Right renal cortex interstitium (tissue), 3 donors: ENCODE measurements at places on chromosomes 7 and 10.

DNA sequence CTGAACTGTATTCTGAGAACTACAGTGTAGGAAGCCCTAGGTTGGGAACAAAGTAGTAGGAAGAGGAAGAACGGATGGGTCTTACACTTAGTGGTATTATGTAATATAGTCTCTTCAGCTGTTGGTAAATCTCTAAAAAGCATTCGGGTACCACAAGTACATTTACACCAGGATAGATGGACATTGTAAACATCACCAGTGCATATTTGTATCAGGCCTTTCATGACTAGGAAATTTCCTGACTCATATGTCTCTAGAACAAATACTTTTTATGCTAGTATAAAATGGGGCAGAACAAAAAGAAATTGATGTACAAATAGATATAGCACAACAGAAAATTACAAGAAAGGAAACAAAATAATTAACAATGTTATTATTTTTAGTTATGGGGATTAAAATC, 21.5 kb upstream of the OR6B1 start:
- DNase-seq = no peak

DNA sequence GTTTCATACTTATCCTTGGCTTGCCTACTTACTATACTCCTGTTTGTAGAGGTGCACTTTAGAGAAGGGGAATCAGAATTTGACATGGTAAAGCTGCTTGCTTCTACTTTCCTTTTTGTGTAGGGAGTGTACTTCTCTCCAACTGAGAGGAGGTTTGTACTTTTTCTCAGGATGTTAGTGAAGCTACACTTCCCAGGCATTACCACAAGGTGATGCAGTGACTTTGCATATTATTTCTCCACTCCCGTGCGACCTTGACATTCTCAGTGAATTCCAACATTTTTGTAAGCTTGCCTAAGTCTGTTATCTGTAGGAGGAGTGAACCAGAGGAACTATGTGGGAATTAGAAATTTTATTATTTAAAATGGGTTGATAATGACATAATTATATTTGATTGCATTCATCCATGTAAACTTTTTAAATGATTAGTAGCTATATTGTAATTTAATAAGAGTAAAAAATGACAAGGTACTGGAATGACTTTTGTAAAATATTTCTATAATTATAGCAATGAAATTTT, 5.2 kb downstream of the TAX1BP1 start:
- DNase-seq = no peak

DNA sequence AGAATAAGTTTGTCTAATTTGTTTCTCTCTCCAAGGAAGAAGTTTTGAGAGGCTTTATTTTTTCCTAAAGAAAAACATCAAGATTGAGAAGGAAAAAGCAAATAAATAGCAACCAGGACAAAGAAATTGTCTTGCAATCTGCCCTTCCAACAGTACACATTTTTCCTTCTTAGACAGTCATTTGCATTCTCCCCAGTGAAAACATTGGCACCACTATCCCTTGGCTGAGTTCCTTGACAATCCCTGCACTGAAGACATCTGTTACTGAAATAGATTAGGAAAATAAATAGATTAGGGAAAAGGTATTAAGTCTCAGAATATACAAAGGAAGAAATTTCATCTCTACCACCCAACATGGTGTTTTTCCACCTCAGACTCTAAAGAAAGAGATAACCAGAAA, 12.2 kb upstream of the TMEM243 start:
- DNase-seq = no peak

DNA sequence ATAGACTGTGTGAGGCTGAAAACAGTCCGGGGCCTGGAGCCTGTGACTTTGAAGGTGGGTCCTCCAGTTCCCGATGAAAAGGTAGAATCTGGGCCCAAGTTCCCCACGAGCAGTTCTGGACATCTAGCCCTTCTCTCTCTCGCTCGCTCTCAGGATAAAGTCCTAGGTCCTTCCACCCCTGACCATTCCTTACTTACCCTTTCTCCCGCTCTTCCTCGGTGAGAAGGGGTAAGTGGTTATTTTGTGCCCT, 713 bp downstream of the IMMP2L start:
- DNase-seq = no peak

DNA sequence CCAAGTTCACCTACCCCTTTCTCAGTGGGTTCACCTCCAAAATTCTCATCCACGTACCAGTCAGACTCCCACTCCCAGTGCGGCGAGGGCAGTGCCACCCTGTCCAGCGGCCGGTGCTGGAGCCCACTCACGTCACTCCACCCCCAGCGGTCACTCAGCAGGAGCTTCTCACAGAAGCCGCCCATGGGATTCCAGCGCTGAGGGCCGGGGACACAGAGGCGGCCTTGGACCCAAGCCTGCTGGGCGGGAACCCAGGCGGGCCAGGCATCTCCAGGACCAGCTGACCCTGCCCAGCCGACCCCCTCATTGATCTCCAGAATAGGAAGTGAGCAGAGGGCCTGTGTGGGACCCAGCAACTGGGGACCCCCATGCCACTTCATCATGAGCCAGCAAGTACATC, 7.2 kb downstream of the TECPR1 start:
- DNase-seq = no peak

- no peak for DNase-seq
Observed at GRCh38 chr7:132655131-132655727, 79.0 kb upstream of the PLXNA4 start.

GRCh38 chr7:150914196-150914595, 61.9 kb downstream of the AOC1 start:
- DNase-seq = no peak

DNA sequence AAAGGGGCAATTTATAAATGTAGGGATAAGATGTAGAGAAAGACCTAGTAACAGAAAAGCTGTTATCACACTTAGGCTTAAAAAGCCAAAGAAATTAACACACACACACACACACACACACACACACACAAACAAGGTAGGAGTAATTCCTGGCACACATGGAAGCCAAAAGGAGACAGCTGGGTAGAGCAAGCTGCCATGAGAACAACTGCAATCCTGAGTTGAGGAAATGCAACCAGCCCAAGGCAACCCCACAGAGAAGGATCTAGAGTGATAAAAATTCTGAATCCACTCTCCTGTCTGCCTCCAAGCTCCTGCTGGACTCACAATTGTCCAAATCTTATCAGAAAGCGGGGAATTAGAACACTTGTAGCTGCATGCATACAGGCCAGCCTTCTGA, 229.1 kb upstream of the DGKB start:
- no peak for DNase-seq

DNA sequence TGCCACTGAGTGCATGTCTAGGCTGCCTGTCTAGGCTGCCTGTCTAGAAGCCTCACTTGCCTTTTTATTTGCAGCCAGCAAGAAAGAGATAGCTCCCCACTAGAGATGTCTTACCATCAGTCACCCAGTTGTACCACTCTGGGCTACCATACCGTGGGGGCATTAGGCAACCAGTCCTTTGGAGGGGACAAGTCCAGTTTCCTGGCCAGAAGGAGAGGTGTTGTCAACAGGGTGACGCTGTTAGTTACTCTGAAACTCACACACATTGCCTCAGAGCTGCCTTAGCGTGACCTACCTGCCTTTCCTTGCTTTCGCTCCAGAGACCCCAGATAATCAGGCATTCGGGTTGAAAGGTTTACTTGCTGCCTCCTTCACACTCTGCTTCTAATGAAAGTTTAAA, 155.4 kb downstream of the CELF2 start:
- no peak for DNase-seq

DNA sequence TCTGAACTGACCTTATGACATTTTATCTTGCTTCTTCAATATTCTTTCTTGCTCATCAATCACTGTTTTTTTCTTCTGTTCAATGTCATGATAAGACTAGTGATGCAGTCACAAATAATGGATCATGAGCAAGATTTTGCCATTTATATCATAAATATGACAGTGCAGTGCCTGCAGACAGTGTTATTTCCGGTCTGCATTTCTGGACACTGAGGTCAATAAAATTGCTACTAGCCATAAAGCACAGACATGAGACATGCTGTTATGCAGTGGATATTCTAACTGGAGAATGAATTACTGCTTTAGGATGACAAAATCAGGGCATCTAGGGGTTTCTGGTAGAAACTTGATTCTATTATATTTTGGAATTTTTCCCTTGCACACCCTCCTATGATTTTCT, 1509.7 kb upstream of the LRRTM3 start:
- DNase-seq = no peak

DNA sequence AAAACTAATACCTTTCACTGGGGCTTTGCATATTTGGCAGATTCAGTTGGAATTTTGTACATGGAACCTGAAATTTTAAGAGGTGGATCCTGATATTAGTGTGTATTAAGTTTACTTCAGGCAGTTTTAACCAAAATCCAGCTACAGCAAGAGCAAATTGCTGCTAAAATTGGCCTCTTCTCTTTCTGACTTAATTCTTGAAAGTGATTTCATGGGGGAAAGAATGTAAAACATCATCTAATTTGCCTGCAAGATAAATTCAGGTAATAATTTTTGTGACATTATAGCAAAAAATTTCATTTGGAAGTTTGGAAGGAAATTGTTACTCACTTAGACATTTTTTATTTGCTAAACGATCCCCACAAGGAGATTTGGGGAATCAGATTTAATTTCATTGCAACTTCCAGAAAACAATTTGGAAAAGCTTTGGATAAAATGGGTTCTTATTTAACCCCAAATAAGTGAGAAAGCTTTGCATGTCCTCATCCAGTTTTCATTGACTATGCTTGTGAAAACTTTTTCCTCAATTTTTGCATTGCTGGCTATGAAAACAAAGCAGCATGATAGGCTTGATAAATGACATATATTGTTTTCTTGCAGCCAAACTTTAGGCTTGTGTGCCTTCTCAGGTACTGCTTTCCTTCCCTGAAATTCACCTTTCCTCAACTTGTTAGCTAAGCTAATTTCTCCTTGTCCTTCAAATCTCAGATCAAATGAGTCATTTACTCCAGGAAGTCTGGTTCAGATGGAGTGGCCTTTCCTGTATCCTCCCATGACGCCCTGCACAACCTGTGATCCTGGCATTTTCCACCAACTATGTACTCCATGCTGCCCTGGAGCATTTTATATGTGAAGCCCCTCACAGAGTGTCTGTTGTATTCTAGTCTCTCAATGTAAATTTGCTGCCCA, 27.4 kb upstream of the ZNF438 start:
- no peak for DNase-seq
